Endothelial cell of umbilical vein (primary cell): ENCODE measurements at places on chromosomes 5 and 9.

GRCh38 chr9:136604823-136605525 lies 57.7 kb upstream of the EGFL7 start:
- DNase-seq = peak; percentile 21

GRCh38 chr9:97237951-97238889 lies 69.2 kb upstream of the CCDC180 start:
- peak; percentile 74 for DNase-seq

GRCh38 chr9:98993570-98993945 lies 49.9 kb downstream of the COL15A1 start:
- DNase-seq = no peak

GRCh38 chr5:108101130-108101529 lies 280.8 kb downstream of the FBXL17 start:
- no peak for DNase-seq

DNA sequence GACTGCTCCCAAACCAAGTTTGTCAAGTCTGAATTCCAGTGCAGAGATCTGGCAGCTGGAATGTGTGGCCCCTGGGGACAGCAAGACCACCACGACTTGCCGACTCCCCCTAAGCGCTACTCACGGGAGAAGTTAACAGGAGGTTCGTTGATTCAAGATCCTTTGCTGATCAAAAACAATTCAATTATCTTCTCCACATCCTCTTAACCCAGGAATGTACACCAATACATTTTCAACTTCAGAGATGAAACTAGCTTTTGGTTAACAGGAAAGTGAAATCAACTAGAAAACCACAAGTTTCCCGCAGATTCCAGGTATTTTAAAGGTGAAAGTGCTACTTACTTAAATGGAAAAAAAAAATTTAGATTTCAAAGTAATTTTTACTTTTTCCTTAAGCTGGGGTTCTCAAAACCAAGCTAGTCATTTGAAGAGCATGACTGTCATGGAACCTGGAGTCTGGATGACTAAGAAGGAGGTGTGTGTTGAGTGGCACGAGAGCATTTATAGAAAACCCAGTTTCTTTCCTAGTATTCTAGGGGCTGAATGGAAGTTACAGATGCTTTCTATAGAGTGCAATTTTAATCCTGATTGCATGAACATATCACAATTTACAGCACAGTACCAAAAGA lies 257.5 kb upstream of the PANK3 start:
- DNase-seq = no peak
